Activated T-helper 1 cell treated with anti-CD3 and anti-CD28 coated beads, Interleukin-2, amount 50 U/mL, for 16 hours (primary cell): ENCODE measurements at places on chromosomes 2 and 18.

DNA sequence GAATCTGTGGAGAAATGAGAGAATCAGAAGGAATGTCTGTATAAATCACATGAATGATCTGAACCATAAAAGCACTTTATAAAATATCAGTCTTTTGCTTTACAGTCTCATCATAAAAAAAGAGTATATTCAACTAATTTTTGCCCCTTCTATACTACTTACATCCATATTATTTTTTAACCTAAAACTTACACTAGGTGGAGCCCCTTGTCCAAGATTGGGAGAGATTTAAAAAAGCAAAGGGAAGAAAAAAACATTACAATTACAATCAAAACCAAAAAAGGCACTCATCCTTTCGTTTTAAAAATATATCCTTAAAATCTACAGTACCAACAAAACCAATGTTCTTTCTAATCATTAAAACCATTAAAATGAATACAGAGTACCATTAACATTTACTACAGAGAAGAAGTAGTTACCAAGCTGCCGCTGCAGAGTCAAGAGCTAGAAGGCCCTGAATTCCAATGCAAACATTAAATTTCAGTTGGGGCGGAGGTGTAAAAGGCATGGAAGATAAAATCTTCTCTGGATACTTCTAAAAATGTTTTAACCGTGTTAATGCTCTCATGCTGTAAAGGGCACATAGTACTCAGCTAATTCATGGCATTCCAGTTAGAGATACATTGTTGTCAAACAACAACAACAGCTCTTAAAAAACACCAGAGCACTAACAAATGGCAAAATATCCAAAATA lies 56.7 kb upstream of the EPB41L3 start:
- no peak for DNase-seq

- no peak for DNase-seq
Measured at GRCh38 chr2:219723311-219723710, 95.9 kb downstream of the SLC4A3 start.

DNA sequence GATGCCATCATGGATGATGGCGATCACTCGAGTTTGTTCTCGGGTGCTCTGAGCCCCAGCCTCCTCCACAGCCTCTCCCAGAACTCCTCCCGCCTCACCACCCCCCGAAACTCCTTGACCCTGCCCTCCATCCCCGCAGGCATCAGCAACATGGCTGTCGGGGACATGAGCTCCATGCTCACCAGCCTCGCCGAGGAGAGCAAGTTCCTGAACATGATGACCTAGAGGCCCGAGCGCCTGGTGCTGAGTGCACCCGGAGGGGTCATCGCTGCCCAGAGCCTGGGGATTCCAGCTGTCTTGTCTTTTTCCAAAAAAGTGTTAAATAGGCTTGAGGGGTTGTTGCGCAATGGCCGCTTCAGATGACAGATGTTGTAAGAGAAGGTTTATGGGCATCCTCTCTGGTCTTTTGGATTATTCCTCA lies 254.8 kb downstream of the GLI2 start:
- DNase-seq, result no peak

DNA sequence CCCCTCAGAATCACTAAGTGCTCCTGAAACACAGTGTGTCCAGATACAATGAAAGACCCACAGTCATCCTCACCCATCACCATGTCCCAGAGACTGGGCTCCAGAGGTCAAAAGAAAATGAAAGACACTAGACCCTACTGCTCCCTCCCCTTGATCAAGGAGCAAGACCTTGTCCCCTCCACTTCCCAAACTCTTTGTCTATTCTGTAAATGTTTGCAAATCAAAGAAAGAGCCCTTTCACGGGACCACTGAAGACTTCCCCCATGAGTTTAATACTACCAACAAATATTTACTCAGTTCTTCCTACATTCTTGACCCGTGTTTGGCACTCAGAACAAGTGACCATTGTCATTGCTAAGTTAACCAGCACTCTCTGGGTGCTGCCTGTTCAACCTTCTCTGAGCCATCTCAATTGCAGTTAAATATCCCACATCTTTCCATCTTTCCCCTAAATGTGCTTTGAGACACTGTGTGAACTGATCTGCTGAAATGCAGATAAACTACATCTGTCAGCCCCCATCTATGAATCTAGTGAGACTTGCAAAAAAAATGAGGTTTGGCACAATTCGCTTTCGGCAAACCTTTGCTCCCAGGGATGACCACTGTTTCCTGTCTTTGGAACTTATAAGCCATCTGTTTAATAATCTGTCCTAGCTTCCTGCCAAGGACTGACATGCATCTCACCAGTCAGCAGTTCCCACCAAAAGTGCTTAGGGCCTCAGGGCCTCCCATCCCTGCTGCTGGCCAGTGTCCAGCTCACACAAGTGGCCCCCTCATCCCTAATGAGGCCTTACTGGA lies 170.3 kb downstream of the GFPT1 start:
- DNase-seq, result no peak

DNA sequence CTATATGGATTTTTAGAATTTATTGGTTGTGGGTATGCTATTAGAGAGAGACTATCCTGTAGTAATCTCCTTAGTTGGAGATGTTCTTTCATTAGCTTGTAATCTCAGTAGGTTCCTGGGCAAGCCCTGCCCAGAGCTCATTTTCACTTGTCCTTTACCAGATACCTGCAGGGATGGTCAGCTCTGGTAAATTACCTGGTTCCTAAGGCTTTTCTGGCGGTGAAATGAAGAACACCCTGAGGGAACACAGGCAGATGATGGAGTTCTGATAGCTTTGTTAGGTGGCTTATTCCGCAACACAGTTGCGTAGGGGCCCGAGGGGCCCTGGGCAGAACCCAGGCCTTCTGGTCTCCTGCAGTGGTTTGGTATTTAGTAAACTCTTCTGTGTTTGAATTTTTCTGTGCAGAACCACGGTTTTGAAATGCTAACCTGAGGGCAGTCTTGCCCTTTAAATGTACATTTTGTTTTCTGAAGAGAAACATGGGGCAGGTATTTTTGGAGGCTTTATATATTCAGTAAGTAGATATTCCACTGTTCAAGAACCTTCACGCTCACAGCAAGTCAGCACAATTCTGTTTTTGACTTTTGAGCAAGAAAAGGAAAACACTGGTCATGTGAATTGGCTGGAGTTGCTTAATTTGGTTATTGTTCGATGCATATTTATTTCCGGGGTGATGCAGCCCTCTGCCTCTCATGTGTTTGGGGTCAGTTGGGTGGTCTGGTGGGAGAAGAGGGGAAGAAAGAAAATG lies 22.4 kb downstream of the ZNF532 start:
- no peak for DNase-seq

- peak; percentile 25 for DNase-seq
Measured at GRCh38 chr2:73284296-73285158, at the start of gene FBXO41. FBXO41 (minus strand) TSS chr2:73284478; CDS start chr2:73269630, 14,848 bp downstream.

GRCh38 chr2:117703858-117704257 lies 110.6 kb upstream of the DDX18 start:
- no peak for DNase-seq

- DNase-seq, result no peak
Measured at GRCh38 chr18:73693091-73693490, 454.5 kb downstream of the FBXO15 start.

GRCh38 chr2:173059971-173060461 lies 15.6 kb upstream of the MAP3K20 start:
- DNase-seq, result no peak

- DNase-seq, result no peak
Measured at GRCh38 chr18:24810561-24811305, 350.3 kb downstream of the HRH4 start.

- DNase-seq, result no peak
Measured at GRCh38 chr2:235868224-235868623, 300.0 kb downstream of the GBX2 start.

DNA sequence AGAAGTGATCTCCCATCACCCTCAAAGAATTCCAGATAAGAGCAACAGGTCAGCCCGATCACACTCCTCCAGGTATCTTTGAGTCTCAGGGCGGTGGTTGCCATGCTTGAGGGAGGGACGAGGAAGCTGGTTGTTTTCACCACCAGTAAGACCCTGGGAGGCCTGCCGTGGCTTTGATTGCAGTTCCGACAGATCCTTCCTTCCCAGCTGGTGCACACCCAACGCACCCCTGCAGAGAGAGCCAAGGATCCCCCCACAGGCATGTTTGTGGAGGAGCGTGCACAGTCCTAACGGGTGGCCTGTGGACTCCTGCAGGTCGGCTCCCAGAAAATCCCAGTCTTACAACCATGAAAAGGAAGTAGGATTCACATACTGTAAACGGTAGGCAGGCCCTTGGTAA lies 13.8 kb upstream of the ZNF236 start:
- DNase-seq, result no peak

- DNase-seq, result no peak
Measured at GRCh38 chr18:55430026-55430425, 158.0 kb downstream of the TCF4 start.

DNA sequence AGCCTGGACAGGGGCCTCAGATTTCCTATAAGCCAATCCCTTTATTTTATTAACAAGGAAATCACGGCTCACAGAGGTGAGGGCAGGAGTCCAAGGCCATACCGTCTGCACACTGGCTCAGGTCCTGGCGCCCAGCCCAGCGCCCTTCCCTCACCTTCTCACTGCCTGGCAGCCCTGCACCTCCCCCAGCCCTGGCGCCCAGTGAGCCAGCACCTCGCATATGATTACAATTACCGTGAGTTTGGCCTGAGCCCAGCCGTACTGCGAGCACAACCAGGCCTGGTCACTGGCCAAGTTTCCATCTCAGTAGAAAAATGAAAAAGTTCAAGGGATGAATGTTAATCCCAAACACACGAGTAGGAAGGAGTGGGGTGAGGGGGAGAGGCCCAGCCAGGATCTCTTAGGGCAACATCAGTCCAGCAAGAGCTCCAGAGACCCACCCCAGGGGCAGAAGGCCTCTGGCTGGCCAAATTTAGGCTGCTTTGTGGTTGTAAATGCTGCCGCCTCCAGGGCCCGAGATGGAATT lies 68.4 kb downstream of the MCFD2 start:
- DNase-seq, result no peak

- DNase-seq, result no peak
Measured at GRCh38 chr2:217356781-217357180, 496.9 kb upstream of the TNP1 start.

GRCh38 chr2:151638191-151638933 lies 95.9 kb downstream of the NEB start:
- no peak for DNase-seq

GRCh38 chr2:2237563-2237962 lies 93.5 kb downstream of the MYT1L start:
- no peak for DNase-seq

- no peak for DNase-seq
Measured at GRCh38 chr2:58131191-58132011, 84.8 kb downstream of the VRK2 start.

- DNase-seq, result no peak
Measured at GRCh38 chr2:133213651-133214050, 354.6 kb downstream of the NCKAP5 start.

GRCh38 chr18:79597176-79597830 lies 82.3 kb upstream of the CTDP1 start:
- DNase-seq, result no peak

DNA sequence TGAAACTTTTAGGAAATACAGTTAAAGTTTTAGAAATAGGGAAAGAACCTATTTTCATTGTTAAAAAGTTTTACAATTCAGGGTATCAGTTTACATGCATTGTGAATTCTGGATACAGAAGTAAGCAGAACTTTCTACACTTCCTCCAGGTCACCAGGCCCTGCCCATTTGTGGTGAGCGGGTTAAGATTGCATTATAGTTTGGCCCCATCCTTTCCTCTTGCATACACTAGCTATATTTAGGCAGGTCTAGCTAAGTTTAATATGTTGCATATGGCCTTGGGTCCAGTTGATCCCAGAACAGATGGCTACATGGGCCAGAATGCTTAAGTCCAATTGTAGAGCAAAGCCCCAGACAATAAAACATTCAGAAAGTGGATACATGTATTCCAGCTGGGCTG lies 4.8 kb downstream of the VWA3B start:
- no peak for DNase-seq

DNA sequence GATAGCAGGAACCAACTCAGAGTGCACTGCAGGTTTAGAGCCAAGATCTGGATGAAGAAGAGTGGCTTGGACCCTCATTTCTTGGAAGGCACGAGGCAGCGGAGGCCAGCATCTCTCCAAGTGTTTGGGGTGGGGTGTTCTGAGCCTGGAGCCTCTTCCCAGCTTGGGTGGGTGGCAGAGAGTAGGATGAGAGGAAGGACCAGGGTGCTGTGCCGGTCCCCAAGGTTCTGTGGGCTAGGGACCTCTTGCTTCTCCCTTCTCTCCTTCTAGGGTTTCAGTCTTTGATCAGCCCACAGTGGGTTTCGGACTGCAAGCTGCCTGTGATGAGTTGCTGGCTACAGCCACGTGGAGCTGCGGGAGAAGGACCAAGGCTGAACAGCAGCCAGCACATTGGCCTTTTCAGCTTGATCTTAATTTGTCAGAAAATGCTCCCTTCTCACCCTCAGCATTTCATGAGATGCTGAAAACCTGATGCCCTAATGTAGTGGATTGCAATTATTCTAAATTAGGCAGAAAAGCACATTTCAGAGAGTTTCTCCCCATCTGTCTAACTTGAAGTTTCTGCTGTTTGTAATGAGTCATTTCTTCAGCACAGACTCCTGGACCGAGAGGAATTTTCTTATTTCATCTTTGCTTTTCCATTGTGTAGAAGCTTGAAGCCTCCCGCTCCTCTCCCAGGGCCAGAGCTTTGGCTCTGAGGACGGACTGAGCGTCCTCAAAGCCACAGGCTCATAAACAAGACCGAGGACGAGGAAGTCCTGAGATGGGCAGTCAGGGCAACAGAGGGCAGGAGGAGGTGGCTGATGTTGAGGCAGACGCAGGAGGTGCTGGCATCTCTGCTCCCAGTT lies 99.1 kb upstream of the HDAC4 start:
- DNase-seq, result no peak

- no peak for DNase-seq
Measured at GRCh38 chr2:238306672-238306998, 13.7 kb upstream of the TRAF3IP1 start.

GRCh38 chr18:9827793-9828505 lies 57.8 kb upstream of the TXNDC2 start:
- DNase-seq, result no peak

DNA sequence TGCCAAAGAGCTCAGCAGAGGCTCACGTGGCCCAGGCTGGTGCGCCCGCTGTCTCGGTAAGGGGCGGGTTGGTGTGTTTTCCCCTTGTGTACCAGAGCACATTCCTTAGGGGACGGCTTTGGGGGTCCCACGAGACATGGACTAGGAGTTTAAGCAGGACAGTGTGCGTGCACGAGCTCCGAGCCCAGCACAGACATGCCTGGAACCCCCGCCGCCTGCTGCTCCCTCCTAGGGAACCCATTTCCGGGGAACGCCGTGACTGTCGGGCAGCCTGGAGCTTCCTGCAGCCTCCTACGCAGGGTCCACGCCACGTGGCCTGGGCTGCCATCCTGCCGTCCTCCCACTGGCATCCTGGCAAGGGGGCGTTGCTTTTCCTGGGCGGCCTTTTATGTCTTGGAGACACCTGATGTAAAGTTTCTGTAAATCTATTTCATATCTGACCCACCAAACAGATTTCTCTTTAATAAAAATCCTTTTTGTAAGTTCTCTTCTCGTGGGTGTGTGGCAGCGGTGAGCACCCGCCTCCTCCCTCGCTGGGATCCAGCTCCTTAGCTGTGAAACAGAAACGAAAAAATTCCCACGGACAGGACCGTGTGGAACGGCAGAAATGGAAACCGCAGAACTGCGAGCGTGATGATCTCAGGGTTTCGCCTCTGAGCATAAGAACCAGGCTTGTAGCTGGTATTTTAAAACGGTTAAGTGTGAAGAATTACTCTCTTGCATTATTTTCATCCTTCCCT lies 43.5 kb upstream of the KCNG2 start:
- DNase-seq, result no peak

- no peak for DNase-seq
Measured at GRCh38 chr2:68411397-68412126, 46.5 kb downstream of the PLEK start.

GRCh38 chr2:221808488-221808887 lies 236.4 kb upstream of the EPHA4 start:
- no peak for DNase-seq
